ENCODE measurements at places on chromosomes 5 and 9.

DNA sequence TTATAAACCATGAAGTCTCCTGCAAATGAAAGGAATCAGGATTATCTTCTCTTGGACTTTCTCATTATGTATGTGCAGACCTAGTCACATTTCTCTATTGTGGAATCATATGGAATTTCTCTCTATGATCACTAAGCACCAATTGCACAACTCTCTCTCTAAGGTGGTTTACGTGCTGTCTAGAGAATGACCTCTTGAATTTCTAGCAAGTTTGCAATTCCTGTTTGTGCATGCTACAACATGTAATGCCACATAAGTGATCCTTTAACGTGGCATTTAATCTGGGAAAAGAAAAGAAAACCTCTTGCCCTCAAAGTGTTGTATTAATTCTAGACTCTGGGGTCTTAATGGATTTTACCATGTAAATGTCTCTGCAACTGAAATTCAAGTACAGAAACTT lies 5.0 kb upstream of the PPP2R2B start:
- no peak for DNase-seq

DNA sequence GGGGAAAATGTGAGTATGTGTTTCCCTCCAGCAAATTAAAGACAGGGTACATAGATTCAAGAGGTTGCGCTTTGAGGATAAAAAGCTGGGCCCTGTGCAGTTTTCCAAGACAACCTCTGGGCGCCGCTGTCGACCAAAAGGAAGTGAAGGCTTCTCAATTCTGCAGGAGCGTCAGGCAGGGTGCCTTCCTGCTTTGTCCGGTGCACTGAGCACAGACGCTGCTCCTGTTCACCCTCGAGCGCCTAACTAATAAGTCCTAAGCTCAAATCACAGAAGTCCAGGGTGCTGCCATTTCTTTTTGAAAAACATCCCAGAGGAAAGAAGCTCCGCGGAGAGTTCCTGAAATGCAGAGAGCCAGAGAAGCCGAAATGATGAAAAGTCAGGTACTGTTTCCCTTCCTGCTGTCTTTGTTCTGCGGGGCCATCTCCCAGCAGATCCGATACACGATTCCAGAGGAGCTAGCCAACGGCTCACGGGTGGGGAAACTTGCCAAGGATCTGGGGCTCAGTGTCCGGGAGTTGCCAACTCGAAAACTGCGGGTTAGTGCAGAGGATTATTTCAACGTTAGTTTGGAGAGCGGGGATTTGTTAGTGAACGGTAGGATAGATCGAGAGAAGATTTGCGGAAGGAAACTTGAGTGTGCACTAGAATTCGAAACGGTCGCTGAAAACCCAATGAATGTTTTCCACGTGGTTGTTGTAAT lies at the start of gene PCDHGB1:
Gene PCDHGB1, plus strand, starts transcription at position 183 of the 703 bp plus-strand sequence. Its CDS starts 162 bp downstream, at position 345.
- DNase-seq = no peak

DNA sequence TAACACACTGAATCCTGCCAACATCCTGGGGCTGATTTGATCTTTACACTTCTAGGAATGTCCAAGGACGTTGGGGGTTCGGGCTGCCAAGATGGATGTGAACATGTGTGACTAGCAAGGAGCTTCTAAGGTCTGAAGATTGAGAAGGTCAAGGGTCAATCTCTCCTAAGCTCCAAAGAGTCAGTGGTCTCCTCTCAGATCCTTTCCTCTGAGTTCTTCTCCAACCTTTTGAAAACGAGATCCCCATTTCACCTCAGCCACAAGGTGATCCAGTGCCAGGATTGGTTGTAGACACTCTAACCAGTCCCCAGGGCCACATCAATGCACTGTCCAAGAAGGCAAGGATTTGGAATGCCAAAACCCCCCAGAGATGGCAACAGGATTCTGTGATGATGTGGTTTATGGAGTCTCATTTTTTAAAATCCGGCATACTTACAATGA lies 266.8 kb downstream of the NDUFS4 start:
- DNase-seq = no peak

- DNase-seq = no peak
These were observed 268.2 kb downstream of the BRINP1 start for GRCh38 chr9:119101048-119101447.

DNA sequence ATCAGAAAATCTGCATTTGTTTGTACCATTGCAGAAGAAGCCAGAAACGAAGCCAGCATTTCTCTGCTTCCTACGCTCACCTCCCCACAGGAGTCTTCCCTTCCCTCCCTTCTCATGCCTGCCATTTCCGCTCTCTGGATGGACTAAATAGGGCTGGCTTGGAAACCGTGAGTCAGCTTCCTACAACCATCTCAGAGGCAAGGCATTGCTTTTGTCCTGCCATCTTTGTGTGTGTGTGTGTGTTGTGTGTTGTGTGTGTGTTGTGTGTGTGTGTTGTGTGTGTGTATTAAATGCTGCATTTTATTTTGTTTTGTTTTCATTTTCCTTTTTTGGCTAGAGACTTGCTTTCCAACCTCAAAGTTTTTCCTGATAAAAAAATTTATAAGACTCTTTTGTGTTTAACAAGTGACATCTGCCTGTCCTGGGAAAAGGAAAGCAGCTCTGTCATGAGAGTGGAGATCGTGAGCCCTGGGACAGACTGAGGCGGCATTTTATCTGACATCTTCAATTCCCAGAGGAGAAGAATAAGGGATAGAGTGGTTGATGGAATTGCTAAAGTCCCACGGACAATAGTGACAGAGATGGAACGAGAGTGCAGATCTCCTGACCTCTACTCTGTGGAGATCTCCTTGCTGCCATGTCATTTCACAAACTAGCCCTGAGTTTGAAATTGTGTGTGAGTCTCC lies 7.5 kb upstream of the EGFLAM start:
- no peak for DNase-seq

All from posterior cingulate gyrus (tissue), 11 donors.